ENCODE measurements at places on chromosomes 4 and X.
A peak's percentile ranks its signal among the peaks of the same experiment; 100 is the strongest.

- no peak for DNase-seq
Observed at GRCh38 chr4:38560768-38561558, 103.0 kb upstream of the KLF3 start.

DNA sequence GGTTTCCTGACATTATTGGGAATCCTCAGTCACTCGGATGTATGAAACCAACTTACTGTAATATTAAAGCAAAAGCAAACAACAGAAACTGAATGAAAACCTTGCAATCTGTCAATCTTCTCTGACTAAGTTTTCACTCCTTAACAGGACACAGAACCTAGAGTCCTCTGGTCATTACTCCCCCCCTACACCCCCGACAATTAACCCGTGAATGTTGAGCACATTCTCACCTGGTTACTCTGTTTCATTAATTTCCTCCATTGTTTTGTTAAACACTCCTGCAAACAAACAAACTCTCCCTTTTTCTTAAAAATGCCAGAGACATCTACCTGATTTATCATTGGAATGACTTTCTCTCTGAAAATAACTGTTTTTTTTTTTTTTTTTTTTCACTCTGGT lies 469.0 kb upstream of the PRKX start:
- no peak for DNase-seq

GRCh38 chr4:189162073-189162789 lies 778.4 kb upstream of the FRG1 start:
- DNase-seq, result no peak

GRCh38 chrX:17521871-17522693 lies 147.1 kb downstream of the NHS start:
- DNase-seq, result peak; percentile 51

DNA sequence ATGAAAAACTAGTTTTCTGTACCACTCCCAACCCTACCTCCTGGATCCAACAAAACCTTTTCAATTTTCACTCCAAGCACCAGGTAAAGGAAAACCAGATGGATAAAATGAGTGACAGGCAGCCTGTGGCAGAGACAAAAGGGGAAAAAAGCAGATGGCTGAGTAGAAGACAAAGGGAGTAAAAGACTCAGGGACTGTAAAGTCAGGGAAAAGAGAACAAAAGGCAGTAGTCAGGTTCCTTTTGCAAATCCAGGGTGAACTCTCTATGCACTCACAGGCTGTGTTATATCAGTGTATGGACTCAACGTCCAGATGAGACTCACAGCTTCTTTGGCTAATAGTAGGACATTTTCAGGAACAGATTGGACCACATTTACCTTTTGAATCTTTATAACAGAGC lies 54.2 kb downstream of the QRFPR start:
- no peak for DNase-seq

- no peak for DNase-seq
Observed at GRCh38 chr4:60794372-60794771, 405.8 kb upstream of the ADGRL3 start.

GRCh38 chr4:144787365-144788258 lies 141.7 kb downstream of the HHIP start:
- no peak for DNase-seq

GRCh38 chr4:183205193-183205592 lies 106.1 kb downstream of the WWC2 start:
- no peak for DNase-seq

- no peak for DNase-seq
Observed at GRCh38 chr4:99593781-99594641, 19.4 kb downstream of the MTTP start.

GRCh38 chr4:6389142-6389825 lies 83.1 kb downstream of the PPP2R2C start:
- no peak for DNase-seq

- no peak for DNase-seq
Observed at GRCh38 chr4:181147416-181147951, 1095.7 kb upstream of the TENM3 start.

- DNase-seq, result no peak
Observed at GRCh38 chrX:132900633-132901293, 57.7 kb downstream of the HS6ST2 start.

- DNase-seq, result peak; percentile 70
Observed at GRCh38 chr4:153789741-153790499, 1.0 kb upstream of the SFRP2 start.
